ENCODE measurements at places on chromosomes 12 and 14.

- peak; percentile 57 for DNase-seq
These were observed 129.8 kb upstream of the KRR1 start for GRCh38 chr12:75641031-75641780.

- DNase-seq: peak; percentile 32
These were observed 4.1 kb downstream of the CLEC2B start for GRCh38 chr12:9864913-9865675.

DNA sequence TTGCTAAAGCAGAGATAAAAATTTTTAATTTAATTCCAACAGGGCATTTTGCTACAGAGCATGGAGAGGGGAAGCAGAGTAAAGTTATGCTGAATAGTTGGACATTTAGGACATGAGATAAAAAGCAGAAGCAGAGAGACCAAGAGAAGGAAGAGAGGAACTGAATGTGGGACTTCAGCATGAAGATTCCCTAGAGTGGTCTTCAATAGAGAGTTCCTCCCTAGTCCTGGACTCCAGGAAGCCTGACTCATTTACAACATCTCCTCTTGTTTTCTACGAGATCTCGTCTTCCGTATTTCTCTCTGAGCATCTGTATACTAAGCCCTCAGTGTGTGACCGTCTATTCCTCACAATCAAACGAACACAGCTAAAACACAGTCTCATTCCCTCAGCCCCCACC is 35.2 kb upstream of the IFT81 start:
- peak; percentile 90 for DNase-seq

DNA sequence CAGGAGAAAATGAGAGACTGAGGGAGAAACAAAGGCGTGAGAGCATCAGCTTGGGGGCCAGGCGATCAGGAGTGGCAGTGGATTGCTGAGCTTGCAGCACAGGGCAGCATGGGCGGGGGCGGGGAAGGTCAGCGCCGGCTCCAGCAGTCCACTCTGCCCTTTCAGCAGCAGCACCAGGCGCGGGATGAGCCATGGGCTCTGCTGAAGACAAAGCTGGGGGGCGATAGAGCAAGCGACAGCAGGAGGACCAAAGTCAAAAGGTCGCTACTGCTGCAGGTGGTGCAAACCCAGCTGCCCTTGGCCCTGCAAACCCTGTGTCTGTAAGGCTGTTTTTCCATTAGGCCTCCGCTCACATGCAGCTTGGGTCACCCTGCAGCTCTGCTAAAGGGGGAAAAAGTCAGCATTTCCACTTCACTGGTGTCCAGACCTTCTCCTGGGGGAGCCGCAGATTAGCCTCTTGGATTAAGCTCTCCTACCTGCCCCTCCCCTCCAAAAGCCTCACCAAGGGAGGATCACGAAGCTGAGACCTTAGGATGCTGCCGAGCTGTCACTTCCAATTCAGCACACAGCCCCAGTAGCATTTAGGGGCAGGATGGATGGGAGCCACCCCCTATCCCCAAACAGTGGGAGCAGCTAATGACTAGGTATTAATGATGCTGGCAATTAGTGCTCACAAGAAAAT is 204.8 kb downstream of the DPF3 start:
- DNase-seq: no peak

DNA sequence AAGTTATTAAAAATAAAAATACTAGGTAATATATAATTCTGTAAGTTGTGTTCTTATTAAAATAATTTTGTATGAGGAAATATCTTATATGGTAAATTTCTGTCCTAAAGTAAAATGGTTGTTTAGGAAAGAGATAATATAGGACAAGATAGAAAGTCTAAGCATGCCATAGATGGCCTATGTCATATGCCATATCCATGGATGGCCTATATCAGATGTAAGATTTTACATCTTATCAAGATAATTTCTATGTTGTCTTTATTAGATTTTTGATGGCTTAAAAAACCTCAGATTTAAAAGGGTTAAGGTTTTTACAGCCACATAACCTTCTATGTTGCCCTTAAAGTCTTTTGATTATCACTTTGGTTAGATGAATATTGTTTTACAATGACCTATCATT is 52.6 kb downstream of the CATSPERB start:
- DNase-seq: no peak

DNA sequence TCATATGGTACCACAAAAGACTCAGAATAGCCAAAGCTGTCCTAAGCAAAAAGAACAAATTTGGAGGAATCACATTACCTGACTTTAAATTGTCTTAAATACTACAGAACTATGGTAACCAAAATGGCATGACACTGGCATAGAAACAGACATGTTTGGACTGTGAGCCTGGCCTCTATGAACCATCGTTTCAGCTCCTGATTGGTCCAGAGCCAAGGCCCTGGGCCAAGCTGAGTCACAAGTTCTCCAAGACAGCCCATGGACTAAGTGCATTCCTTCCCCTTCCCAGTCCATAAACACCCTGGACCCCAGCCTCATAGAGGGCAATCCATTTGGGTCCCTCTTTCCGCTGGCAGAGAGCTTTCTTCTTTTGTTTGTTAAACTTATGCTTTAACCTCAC is 12.1 kb upstream of the PRR4 start:
- no peak for DNase-seq

DNA sequence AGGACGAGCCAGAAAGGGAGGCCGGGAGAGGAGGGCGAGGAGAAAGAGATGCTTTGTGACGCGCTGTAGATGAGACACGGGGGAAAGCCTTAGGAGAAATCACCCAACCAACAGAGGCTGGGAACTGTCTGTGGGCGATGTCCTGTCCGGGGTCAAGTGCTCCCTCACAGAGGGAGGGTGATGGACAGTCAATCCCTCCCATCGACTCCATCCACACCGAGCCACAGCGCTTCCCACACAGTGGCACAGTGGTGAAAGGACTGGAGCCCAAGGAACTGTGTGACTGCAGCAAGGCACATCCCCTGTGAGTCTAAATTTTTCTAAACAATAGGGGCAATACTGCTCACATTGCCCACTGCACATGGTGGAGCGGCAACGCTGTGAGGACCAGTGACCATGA is 89.1 kb downstream of the TTC7B start:
- DNase-seq: no peak

GRCh38 chr14:101043891-101044290 is 140.4 kb upstream of the RTL1 start:
- no peak for DNase-seq

- DNase-seq: no peak
These were observed 120.9 kb upstream of the LMO3 start for GRCh38 chr12:16726879-16727278.

- DNase-seq: peak; percentile 15
These were observed 31.4 kb downstream of the ETNK1 start for GRCh38 chr12:22656376-22656775.

DNA sequence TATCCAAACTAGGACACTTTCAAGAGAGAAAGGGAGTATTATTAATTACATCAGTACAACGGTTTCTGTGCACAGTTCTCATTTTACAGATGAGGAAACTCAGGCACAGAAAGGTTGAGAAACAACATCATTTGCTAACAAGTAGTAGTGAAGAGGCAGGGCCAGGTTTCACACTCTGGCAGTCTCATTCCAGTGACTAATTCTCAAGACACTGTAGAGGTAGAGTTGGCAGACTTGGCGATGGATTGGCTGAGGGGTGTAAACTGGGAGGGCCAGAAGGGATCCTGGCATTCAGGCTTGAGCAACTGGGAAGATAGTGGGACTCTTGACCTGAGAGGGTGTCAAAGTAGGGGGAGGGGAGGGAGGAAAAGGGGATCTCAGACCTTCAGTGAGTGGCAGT is 73.8 kb upstream of the BDKRB2 start:
- DNase-seq: no peak

DNA sequence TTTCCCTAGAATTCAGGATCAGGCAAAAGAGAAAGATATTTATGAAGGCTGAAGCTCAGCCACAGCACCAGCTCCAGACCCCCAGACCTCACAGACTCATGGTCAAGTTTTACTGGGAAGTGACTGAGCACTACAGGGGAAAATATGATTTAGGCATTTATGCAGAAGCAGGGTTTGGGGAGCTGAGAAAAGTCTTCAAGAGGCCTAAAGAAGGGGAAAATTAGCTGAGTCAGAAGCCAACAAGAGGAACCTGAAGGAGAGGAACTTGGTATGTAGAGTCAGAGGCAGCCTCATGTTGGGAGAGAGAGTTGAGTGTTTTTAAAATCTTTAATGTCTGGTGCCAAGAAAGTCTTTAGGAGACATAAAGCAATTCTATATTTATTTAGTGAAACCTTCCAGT is 63.0 kb downstream of the FOS start:
- peak; percentile 93 for DNase-seq

GRCh38 chr14:104290058-104290667 is 151.8 kb downstream of the KIF26A start:
- no peak for DNase-seq

GRCh38 chr12:32615441-32615840 is 63.7 kb upstream of the DNM1L start:
- DNase-seq: peak; percentile 18

- DNase-seq: no peak
These were observed 304.7 kb upstream of the TMTC1 start for GRCh38 chr12:30088259-30088995.

DNA sequence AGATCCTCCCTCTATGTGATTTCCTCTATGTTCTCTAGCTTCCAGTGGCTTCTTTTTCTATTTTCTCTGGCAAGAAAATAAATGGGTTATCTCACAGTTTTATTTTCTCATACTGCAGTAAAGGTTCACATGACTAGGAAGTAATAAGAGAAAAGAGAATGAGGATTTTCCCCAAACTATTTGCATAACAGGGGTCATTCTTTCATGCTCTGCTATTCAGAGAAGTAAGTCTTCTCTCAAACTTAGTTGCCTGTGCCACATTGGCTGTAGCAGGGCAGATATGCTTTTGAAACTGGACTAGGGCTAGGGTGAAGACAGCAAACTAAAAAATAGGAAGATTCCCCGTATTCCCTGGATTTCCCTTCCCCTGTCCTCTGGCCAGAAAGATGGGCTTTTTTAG is 57.4 kb downstream of the ACSM4 start:
- no peak for DNase-seq
